ENCODE measurements at places on chromosomes 6 and 20.

DNA sequence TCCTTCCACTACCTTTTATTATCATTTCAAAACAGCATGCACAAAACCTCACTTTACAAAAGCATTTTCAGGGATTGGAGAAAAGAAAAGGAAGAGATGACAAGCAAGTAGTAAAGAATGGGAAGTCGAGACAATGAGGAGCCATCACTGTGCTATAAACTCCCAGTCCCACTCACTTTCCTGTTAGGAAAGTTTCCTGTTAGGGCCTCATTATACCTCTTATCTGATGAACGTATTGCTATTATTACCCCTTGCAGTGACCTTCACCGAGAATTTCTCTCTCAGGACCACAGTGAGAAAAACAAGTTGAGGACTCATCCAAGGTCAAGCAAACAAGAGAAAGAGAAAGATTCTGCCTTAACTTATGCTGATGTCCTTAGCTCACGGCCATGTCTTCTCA lies 28.8 kb downstream of the LAMP5 start:
- no peak for DNase-seq

GRCh38 chr20:23745247-23745646 lies 5.5 kb downstream of the CST1 start:
- no peak for DNase-seq

DNA sequence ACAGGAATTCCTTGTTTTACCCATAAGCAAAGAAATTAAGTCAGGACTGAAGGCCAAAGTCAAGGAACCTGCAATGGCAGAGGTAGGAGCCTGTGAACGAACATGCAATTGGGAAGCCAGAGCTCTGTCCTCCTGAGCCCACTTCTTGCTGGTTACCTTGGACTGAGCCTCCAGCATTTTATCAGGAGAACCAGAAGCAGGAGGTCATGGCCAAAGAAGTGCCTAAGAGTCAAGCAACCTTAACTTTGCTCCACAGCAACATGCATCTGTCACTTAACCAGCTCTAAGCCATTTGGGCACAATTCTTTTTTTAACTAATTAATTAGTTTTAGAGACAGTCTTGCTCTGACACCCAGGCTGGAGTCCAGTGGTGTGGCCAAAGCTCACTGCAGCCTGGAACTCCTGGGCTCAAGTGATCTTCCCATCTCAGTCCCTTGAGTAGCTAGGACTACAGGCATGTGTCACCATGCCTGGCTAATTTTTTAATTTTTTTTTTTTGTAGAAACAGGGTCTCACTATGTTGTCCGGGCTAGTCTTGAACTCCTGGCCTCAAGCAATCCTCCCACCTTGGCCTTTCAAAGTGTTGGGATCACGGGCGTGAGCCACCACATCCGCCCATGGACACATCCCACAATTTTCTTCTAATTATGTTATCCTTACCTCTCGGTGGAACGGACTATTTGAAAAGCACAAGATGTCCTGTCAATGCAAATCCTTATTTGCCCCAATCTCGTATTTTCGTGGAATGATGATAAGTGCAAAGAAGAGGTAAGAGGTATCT lies 334.2 kb downstream of the CD83 start:
- DNase-seq = no peak

DNA sequence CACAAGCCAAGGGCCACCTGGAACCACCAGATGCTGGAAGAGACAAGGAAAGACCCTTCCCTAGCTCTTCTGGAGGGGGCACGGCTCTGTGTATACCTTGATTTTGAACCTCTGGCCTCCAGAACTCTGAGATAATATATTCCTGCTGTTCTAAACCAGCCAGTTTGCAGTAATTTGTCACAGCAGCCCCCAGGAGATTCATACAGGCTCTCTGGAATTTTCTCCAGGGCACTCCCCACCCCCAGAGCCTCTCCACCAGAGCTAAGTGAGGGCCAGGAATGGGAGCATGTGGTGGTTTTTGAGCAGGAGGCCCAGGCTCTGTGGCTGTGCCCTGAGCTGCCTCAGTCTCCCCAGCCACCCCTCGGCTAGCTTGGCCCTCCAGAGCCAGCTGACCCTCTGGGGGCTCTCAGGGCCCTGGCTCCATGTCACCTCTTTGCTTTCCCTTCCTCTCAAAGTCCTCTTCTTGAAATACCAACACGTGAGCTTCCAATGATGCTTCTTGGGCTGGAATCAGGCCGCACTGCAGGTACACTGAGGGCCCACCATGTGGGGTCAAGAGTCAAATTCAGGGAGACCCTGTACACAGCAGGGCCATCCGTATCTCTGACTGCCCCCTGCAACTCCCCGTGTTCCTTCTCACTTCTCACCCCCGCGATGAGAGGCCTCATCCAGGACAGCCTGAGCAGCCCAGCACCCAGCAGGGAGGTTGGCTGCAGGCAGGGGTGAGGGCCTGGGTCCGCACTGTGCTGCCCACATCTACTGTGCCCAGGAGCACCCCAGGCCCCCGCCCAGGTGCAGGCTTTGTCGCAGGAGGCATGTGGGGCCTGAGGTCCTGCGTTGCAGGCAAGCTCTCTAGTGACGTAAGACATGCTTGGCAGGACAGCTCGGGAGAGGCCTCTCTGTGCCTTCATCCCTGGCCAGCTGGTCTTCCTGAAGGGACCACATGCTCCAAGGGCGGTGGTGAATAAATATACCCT lies 155.5 kb downstream of the ANKRD60 start:
- DNase-seq = no peak

DNA sequence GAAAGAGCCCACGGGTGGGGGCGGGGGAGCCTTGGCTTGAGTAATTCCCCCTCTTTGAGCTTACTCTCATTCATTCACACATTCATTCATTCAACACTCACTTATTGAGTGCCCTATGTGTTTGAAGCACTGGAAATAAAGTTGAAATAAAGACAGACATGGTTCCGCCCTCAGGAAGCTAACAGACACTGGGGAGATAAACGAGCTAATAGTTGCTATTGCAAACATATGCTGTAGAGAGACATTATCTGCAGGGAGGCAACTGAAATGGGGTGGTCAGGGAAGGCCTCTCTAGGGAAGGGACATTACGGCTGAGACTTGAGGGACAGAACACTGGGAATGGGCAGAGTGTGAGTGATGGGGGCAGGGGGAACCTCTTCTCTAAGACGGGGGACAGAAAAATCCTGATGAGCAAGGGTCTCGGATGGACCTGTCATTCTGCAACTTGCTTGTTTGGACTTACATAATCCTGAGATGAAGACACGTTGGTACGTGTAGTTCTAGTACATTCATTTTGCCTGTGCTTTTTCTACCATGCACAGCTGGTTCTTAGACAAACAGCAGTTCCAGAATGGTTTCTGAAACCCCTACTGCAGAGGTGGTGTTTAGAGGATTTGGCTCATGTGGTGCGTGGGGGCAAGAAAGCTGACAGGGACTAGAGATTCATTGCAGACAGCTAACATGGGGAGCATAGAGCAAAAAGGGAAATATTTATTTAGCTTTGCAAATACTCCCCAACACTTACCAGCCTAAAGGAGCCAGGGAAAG lies 71.1 kb upstream of the BLCAP start:
- DNase-seq = no peak

DNA sequence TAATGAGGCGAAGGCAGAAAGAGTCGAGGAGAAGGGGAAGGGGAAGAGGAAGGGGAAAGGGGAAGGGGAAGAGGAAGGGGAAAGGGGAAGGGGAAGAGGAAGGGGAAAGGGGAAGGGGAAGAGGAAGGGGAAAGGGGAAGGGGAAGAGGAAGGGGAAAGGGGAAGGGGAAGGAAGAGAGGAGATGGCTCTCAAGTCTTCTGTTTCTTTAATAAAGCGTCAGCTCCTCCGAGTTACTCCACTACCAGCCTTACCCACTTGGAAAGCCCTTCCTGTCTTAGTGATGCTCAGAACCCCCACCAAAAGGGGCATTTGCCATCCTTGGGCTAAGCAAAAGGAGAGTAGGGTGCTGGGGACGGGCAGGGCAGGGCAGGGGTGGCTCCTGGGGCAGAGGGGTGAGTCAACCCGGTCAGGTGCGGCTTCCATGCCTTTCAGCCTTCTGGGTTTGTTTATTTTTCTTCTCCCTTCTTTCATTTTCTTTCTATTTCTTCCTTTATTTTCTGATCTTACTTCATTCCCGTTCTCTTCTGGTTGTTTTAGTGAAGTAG lies 476 bp upstream of the CLIC5 start:
- DNase-seq = no peak

GRCh38 chr20:36105711-36106226 lies 48.8 kb upstream of the EPB41L1 start:
- no peak for DNase-seq

- DNase-seq = no peak
Measured at GRCh38 chr6:43376551-43376981, 7.1 kb upstream of the ZNF318 start.

DNA sequence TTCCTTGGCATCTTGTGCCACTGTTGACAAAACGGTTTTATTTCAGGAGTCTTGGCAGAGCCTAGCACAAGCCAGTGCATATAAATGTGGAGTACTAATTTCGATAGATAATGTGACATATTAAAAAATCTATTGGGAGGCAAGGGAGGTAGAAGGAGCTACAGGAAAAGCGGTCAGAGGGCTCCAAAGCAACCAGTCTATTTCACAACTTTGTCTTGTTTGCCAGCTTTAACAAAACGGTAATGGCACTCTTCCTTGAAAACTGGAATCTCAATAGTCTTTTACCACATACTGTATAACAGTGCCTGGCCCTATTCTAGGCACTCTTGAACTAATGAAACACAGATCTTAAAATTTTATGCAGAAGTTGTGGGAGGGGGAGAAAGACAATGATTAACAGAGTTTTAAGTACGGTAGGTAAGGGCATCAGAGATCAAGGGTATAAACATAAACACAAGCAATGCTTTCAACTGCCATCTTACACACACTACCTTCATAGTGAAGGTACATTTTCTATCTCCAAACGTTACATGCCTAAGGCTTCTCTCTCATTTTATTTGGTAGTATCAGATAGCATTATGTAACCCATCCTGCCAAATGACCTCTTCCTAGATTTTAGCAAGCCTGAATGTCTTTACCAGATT lies 33.5 kb upstream of the SYNCRIP start:
- no peak for DNase-seq

- DNase-seq = no peak
Measured at GRCh38 chr20:16273812-16274555, 299.3 kb downstream of the KIF16B start.

GRCh38 chr20:64176551-64176950 lies 12.3 kb downstream of the MYT1 start:
- DNase-seq = no peak
